ENCODE measurements at places on chromosomes 1 and 21. TPM values are rescaled to one million over a fixed set of nuclear protein-coding genes. Genes with fewer than 3 reads are reported as not detected.

DNA sequence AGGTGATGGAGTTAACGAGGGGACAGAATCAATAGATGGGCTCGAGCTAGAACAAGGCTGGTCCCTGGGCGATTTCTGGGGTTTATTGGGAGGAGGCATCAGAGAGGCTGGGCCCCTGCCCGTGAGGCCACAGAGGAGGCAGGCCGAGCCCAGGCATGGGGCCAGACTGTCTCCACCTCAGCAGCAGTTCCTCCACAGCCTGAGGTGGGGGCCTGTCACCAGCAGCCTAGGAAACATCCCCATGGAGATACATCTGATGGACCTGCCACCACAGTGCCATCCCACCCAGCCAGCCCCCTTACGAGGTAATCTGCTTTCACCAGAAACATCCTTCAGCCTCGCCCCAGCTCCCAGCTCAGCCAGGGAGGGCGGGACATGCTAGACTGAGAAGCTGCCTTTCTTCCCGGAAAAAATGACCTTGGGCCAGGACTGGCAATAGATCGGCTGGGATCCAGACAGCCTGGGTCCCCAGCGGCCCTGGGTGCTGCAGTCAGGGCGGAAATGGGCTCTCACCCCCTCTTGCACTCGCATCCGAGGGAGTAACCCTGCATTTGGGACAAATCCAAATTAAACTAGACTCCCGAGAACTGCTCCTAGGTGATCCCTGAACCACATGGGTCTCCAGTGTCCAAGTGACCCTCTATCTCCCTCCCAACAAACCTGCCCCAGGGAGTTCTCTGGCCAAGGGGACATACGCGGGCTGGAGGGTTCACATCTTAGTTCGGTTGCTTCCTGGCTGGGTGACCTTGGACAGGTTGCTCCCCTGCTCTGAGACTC, 10.0 kb upstream of the EPHA8 start:
- no peak for DNase-seq

GRCh38 chr1:57986432-57986831, 560.1 kb downstream of the OMA1 start:
- DNase-seq: no peak

DNA sequence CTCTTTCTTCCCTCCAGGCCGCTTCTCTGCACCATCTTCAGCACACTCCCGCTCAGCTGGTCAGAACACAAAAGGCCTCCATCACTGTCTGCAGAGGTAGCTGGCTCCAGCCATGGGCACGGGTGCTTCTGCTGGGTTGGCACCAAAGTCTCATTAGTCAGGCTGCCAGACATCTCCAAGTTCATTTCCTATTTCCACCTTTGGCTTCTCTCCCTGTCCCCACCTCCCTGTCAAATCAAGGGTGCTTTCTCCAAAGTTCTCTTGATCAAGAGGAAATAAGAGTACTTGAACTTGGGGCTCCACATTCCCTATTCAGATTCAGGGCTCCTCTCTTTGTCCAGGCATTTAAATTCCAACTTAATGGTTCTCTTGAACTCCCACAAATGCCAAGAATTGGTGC, 33.9 kb upstream of the GRIK3 start:
- no peak for DNase-seq

GRCh38 chr1:204376465-204376864, 16.7 kb upstream of the PLEKHA6 start:
- DNase-seq: no peak

Gene KRTAP19-6
- not detected for total RNA-seq

Measured in spleen (tissue), 13 donors.